ENCODE measurements at places on chromosomes 16 and 17. TPM values are rescaled to one million over a fixed set of nuclear protein-coding genes. Genes with fewer than 3 reads are reported as not detected.

GRCh38 chr16:23279721-23280153, 22.4 kb upstream of the SCNN1B start:
- no peak for DNase-seq

DNA sequence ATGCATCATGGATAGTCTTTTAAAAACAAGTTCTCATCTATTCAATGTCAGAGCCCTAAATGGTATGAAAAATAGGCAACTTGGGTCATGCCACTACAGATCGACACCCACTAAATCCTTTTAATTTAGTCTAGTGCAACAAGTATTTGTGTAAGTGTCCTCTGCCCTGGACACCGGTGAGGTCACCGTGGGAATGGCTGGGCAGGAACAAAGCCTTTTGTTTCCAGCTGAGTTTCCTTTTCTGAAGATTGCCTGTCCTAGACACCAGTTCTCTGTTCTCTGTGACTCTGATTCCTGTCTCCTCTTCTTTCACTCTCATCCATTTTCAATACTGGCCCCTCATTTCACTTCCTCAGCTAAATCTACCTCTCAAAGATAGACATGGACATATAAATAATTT, 446.5 kb downstream of the MAF start:
- no peak for DNase-seq

GRCh38 chr17:17035490-17035889, 6.8 kb upstream of the MPRIP start:
- DNase-seq = no peak

- DNase-seq = no peak
Measured at GRCh38 chr16:73323880-73324279, 276.0 kb upstream of the ZFHX3 start.

- peak; percentile 36 for DNase-seq
Measured at GRCh38 chr17:49580981-49581647, 5.4 kb downstream of the NXPH3 start.

GRCh38 chr17:48543107-48543853, 1.6 kb downstream of the HOXB2 start:
- DNase-seq = peak; percentile 62

GRCh38 chr17:2179615-2180295, 123.8 kb downstream of the SMG6 start:
- DNase-seq = peak; percentile 78

- DNase-seq = no peak
Measured at GRCh38 chr16:11180489-11180888, 75.5 kb downstream of the SOCS1 start.

DNA sequence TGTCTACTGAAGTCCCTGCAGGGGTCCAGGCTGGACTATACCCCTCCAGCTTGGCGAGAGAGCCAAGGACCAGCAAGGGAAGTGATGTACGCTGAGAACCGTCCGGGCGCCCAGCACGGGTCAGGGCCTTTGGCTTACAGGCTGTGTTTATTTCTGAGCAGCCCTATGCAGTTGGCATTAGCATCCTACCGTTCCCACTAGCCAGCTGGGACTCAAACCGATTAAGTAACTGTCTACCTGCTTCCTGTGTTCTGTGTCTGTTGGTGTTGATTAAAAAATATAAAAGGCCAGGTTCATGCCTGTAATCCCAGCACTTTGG, 73.8 kb downstream of the CMIP start:
- no peak for DNase-seq

GRCh38 chr17:49987681-49988441, 7.2 kb downstream of the DLX3 start:
- no peak for DNase-seq

- no peak for DNase-seq
Measured at GRCh38 chr16:68662035-68662434, 16.9 kb downstream of the CDH3 start.

- DNase-seq = no peak
Measured at GRCh38 chr17:55458978-55459377, 37.3 kb upstream of the MMD start.

- DNase-seq = no peak
Measured at GRCh38 chr17:8935191-8935590, 30.3 kb downstream of the PIK3R5 start.

DNA sequence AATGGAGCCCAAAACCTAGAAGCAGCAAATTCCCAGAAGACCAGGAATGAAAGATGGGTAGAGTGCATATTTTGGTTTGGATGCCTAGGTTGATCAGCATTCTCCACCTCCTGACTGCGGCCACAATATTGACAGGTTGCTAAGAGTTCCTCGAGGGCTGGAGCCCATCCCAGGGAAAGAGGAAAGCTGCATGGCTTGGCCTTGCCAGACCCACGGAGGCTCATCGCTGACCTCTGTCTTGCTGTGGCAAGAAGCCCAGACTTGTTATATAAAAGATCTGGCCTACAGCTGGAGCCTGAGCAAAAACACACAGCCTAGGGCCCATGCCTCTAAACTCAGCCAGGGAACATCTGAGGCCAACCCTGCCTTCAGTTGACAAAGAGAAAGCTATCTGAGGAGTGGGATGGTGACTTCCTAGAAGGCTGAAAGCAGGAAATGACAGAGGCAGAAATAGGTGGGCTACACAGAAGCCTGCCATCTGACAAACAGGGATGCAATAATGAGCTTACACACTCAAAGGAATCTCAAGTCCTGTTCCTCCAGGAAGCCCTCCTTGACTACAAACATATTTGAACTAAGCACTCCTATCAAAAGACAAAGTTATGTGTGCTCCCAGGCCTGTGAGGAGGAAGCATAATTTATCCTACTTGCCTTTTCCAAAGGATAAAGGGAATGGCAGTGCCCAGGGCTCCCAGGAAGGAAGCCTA, 22.5 kb upstream of the SLC35B1 start:
- DNase-seq = peak; percentile 74

DNA sequence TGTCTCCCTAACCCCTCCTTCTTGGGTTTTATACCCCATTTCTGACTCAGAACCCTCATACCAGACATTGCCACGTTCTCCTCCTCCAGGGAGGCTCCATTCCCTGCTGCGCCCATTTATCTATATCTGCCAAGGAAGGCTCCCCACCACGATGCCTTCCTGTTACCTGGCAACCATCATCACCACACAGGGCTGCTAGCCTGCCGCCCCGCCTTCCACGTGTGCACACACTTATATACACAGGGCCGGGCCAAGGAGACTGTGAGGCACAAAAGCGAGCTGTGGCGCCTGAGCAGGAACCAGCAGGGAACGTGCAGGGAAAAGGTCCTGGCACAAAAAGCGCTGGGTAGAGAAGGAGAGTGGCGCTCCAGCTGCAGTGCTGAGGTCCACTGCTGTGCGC, 261.8 kb downstream of the CBLN1 start:
- no peak for DNase-seq

GRCh38 chr17:17018612-17019429, 23.4 kb upstream of the MPRIP start:
- DNase-seq = no peak

DNA sequence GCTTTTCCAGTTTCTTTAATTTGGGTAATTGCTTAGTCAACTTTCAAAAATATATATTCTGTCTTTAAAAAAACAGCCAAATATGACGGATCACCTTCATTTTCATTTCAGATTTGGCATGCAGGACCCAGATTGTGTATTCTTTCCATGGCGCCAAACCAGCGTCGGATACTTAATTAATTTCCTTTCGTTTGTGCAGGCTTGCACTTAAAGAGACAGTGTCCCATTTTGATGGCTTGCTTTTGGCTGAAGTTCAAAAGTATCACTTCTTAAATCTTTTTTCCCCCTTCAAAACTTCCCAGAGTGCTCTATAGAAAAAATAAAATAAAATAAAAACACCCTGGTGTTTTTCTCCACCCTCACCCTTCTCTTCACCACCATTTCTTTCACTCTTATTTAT, 394.5 kb upstream of the SOX9 start:
- no peak for DNase-seq

- peak; percentile 76 for DNase-seq
Measured at GRCh38 chr16:4679850-4680636, 13.3 kb upstream of the NUDT16L1 start.

GRCh38 chr16:60206516-60206915, 1472.4 kb upstream of the GOT2 start:
- no peak for DNase-seq

DNA sequence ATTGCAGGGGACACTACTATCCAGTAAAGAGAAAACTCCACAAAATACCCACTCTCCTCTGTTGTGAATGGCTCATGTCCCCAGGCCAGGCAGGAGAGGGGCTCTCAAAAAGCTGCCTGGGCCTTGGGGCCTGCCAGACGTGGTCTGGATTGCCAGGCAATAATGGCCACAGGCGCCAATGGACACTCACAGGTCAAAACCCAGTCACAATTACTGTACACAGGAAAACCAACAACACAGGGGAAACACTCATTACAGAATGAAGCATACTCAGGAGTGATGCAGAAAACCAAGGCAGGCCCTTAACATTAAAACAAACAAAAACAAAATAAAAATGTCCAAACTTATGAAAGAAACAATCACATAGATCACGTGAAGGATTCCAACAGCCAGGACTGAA, 35.1 kb upstream of the SREBF1 start:
- DNase-seq = no peak

DNA sequence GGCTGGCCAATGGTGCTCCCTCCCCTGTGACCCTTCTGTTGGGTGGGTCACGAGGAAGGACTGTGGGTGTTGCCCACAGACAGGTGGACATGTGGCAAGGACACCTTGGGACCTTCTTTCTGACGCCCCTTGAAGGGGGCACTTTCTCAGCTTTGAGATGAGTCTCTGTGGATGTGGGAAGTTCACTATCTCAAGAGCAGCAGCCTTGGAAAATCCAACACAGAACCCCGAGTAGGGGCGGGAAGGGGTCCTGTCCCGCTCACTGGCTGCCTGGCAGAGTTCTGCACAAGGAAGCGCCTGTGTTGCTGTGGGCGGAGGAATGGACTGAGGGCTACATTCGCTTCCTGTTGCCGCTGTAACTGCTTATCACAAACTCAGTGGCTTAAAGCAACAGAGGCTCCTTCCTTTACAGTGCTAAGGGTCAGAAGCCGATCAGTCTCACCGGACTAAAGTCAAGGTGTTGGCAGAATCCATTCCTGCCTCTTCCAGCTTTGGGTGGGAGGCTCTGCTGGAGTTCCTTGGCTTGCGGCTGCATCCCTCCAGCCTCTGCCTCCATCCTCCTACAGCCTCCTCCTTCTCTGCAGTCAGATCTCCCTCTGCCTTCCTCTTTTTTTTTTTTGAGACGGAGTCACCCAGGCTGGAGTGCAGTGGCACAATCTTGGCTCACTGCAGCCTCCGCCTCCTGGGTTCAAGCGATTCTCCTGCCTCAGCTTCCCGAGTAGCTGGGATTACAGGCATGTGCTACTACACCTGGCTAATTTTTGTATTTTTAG, 305.2 kb downstream of the SEC14L1 start:
- no peak for DNase-seq

DNA sequence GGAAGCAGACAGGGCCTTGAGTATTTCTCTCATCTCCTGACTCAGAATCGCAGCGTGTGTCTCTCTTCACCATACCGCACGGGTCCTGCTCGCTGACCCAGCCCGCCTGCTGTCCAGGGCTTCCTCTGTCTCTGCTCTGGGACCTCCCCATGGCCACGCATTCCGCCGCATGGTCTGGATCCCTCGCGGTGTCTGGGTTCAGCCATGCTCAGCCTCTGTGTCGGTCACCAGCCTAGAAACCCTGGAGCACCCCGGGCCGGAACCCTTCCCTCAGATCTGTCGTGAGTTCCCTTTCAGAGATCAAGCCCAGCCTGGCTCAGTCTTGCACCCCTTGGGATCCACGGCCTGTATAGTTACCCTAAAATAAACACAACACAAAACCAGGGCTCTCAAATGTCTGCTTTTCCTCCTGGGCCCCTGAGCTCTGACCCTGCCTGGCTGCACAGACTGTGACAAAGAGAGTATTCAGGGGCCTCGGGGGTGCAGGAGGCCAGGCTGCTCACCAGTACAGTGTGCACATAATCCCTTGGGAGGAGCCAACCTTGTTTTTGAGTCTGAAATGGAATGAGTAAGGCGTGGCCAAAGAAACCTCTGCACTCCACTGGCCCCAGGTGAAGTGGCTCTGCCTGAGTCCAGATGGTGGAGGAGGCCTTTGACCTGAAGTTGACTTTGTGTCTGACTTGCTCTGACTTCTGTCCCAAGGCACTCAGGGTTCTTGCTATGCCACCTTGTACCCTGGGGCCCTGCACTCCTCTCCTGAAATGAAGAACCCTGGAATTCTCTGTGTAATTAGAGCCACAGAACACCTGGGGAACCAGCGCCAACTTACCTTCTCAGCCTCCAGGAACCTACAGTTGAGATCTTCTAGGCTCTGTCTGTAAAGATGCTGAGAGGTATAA, 5.8 kb upstream of the SPIRE2 start:
- DNase-seq = no peak

GRCh38 chr17:60542071-60542470, 16.0 kb upstream of the APPBP2 start:
- no peak for DNase-seq

DNA sequence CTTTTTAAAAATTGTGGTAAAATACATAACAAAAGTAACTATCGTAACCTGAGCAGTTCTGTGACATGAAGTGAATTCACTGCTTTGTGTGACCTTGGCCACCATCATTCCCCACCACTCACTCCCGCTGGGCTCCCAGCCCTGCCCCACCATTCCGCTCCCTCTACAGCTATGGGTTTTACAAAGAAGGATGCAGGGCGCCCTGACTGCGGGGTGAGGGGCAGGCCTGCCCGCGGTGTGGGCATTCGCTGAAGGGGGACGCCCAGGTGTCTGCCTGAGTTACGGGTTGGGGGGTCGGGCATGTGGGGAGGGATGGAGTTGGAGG, at the start of gene CEMP1:
CEMP1 (minus strand) TSS at position 38 of the 325 bp plus-strand sequence. CDS start 335 bp downstream, outside the sequence.
- no peak for DNase-seq

GRCh38 chr16:23301251-23302044, 654 bp upstream of the SCNN1B start:
- no peak for DNase-seq

DNA sequence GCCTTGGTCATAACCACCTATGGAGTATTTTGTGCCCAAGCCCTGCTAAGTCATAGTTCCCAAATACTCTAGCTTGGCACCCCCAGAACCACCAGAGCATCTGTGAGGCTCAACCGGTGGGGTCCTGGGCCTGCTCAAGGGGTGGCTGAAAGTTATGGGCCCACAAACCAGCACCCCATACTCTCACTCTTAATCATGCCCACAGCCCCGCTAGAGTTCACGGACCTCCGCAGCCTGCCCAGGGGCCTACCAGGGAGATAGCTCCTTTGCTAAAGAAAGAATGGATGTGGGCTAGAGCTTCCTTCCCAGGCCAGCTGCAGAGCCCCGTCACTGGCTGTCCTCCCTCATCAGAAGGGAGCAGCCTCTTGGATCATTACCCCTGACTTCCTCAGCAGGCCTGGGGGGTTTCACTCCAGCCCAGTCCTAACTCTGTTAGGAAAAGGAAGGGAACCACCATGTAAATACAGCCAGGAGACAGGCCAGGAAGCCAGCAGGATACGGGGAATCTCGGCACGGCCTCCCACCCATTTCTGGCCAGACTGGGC, 1.4 kb downstream of the GIT1 start:
- no peak for DNase-seq

Gene TLCD3B
- 0.17 TPM for total RNA-seq

Gene C1QBP
- total RNA-seq = 116 TPM

Gene ADAD2
- total RNA-seq = not detected

Gene CASKIN2
- total RNA-seq = 26.7 TPM

Gene VAT1L
- total RNA-seq = not detected

Gene ZNF385C
- total RNA-seq = 0.50 TPM

Gene CCDC182
- total RNA-seq = not detected

Gene VTN
- total RNA-seq = not detected

Gene TMC5
- not detected for total RNA-seq

Gene TMEM114
- not detected for total RNA-seq

Gene MARVELD3
- total RNA-seq = not detected

Gene MCRIP1
- 24.8 TPM for total RNA-seq

Gene ZFP3
- 8.3 TPM for total RNA-seq

Gene PTGES3L
- total RNA-seq = 66.0 TPM

Gene NOMO2
- 89.4 TPM for total RNA-seq
